ENCODE measurements at places on chromosomes 16 and 17.

DNA sequence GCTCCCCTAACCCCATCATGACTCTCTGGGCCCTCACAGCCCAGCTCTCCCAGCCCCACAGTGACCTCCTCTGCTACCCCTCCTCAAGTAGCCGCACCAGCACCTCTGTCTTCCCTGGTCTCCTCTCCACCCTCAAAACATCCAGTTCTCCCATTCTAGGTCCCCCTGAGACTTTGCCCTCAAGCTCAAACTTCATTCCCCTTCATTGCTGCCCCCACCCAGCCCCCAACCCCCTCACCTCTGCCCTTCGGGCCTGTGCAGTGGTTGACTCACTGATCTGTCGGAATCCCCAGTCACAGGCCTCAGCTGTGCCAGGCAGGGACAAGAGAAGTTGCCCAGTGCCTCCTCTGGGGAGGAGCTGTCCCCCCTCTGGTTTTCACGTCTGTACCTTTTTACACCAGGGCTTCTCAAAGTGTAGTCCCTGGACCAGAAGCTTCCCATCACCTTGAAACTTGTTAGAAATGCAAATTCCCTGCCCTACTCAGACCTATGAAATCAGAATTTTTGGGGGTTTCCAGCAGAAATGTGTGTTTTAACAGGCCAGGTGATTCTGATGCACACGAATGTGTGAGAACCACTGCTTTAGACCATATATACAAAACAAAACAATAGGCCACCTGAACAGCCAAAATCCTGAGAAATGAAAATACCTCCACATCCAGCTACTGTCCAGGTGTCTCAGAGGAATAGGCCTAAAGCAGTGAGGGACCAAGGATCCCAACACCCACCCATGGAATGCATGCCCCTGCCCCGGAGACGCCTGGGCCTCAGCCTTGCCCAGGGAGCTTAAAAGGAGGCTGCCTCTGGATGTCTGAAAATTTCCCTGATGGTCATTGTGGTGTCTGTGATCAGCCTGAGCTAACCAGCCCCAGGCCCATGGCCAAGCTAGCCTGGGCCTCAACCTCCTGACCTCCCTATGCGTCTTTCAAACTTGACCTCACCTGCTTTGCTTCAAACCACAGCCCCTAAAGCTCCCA is 853 bp upstream of the DOK4 start:
- no peak for DNase-seq

DNA sequence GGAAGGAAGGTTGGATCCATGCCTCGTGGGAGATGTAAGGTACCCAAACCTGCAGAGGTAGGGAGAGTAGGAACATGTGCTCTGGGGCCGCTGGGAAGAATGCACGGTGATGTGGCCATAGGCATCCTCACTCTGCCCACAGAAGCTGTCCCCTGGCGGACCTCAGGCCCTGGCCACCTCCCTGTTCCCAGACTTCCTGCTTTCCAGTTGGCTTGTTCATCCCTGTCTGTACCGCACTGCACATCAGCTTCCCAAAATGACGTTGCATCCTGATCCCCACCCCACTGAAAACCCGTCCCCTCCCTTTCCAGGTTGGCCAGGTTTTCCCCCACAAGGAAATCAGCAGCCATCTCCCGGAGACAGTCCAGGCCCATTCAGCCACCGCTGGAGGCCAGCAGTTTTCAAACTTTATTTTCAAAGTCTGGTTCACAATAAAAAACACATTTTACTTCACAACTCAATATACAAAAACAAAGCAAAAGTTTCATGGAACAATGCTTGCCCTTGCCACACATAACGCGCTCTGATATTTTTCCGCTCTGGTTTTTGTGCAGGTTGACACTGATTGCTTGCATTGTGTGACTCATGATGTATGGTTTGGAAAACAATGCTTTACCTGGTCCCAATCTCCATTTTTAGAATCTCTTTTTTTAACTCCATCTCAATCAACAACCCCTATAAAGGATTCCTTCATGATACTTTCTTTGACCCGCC is 143.0 kb downstream of the GAS7 start:
- no peak for DNase-seq

GRCh38 chr17:79562192-79562930 is 48.5 kb downstream of the RBFOX3 start:
- DNase-seq = no peak

GRCh38 chr17:27669850-27670249 is 38.9 kb downstream of the LGALS9 start:
- DNase-seq = no peak

- DNase-seq = no peak
Observed at GRCh38 chr16:89706518-89707260, 5.2 kb upstream of the SPATA2L start.

- no peak for DNase-seq
Observed at GRCh38 chr17:28145348-28145747, 102.9 kb downstream of the NLK start.

DNA sequence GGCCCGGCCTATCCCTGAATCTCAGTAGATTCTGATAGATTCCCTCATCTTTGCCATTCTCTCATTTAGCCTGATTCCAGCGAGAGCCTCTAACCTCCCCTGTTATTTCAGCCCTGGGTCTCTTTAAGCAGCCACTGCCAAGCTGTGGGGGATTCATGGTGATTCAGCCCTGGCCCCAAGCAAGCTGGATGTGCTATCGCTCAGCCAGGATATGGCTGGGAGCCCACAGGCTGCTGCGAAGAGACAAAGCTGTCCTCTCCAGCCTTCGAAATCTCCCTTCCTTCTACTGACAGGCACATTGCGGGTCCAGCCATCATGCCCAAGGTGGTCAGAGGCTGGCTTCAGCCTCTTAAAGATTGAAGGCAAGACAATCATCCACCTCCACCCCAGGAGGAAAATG is 394.1 kb downstream of the SOX9 start:
- no peak for DNase-seq

GRCh38 chr17:76048711-76049110 is 21.6 kb upstream of the EVPL start:
- no peak for DNase-seq

Measured in stimulated activated CD8-positive, alpha-beta memory T cell treated with anti-CD3 and anti-CD28 coated beads, Interleukin-4, amount 100 ng/mL, for 1 hour (primary cell).